ENCODE measurements at places on chromosomes 2 and 18. TPM values are rescaled to one million over a fixed set of nuclear protein-coding genes. Genes with fewer than 3 reads are reported as not detected.

ERCC3 gene
- 44.4 TPM for total RNA-seq

C2orf81 gene
- 0.19 TPM for total RNA-seq

CDH20 gene
- not detected for total RNA-seq

ZNF519 gene
- 3.9 TPM for total RNA-seq

RBM43 gene
- total RNA-seq = 2.6 TPM

DYSF gene
- 148 TPM for total RNA-seq

GBX2 gene
- total RNA-seq = 2.6 TPM

CDKL4 gene
- 0.98 TPM for total RNA-seq

NAT8 gene
- total RNA-seq = not detected

CDH19 gene
- not detected for total RNA-seq

SAG gene
- total RNA-seq = not detected

ALPG gene
- not detected for total RNA-seq

OR6B2 gene
- total RNA-seq = not detected

CFAP65 gene
- total RNA-seq = not detected

IER3IP1 gene
- 22.9 TPM for total RNA-seq

IL36RN gene
- total RNA-seq = not detected

GRB14 gene
- 5.9 TPM for total RNA-seq

ANKRD62 gene
- not detected for total RNA-seq

DUSP2 gene
- 1.7 TPM for total RNA-seq

COL4A3 gene
- not detected for total RNA-seq

ALLC gene
- total RNA-seq = not detected

LINC00305 gene
- total RNA-seq = not detected

RNF181 gene
- total RNA-seq = 231 TPM

SERPINB10 gene
- not detected for total RNA-seq

VAMP5 gene
- 44.1 TPM for total RNA-seq

ADGRF3 gene
- under 0.01 TPM for total RNA-seq

OTOS gene
- not detected for total RNA-seq

RBFA gene
- total RNA-seq = 27.8 TPM

PTPRN gene
- not detected for total RNA-seq

STAM2 gene
- total RNA-seq = 33.3 TPM

CNRIP1 gene
- 46.4 TPM for total RNA-seq

GLI2 gene
- total RNA-seq = 0.19 TPM

ABCG8 gene
- not detected for total RNA-seq

GKN1 gene
- total RNA-seq = not detected

PROKR1 gene
- not detected for total RNA-seq

CD28 gene
- total RNA-seq = under 0.01 TPM

MDH1B gene
- 0.33 TPM for total RNA-seq

DCTN1 gene
- total RNA-seq = 141 TPM

MAP3K20 gene
- total RNA-seq = 17.0 TPM

GMCL1 gene
- 4.9 TPM for total RNA-seq

SCG2 gene
- not detected for total RNA-seq

STARD6 gene
- total RNA-seq = 0.33 TPM

CERKL gene
- total RNA-seq = not detected

FHOD3 gene
- total RNA-seq = under 0.01 TPM

MATN3 gene
- total RNA-seq = 1.4 TPM

PLCD4 gene
- total RNA-seq = 2.9 TPM

ANTXR1 gene
- 2.6 TPM for total RNA-seq

CD207 gene
- total RNA-seq = not detected

EPB41L3 gene
- 60.9 TPM for total RNA-seq

ELOA2 gene
- total RNA-seq = not detected

LOXHD1 gene
- total RNA-seq = not detected

Data from vein endothelial cell (primary cell).